Keratinocyte (primary cell): ENCODE measurements at places on chromosomes 4 and X.

GRCh38 chrX:71615954-71616353, 2.4 kb downstream of the CXCR3 start:
- DNase-seq: no peak

DNA sequence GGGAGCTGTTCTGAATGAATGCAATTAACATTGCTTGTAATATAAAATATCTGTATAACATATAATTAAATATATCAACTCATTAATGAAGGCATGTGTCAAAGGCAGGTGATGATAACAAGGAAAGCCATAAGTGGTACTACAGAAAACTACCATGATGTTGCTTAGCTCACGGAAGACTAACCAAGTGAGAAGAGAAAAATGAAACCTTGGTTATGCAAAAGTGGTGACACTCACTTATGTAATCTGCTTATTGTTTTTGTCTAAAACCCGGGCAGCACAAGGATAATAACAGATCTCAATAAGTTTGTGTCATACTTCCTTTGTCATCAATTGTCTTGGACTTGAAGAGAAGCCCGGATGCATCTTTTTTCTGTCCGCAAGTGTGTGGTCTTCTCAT, 156.4 kb downstream of the HS6ST2 start:
- no peak for DNase-seq

DNA sequence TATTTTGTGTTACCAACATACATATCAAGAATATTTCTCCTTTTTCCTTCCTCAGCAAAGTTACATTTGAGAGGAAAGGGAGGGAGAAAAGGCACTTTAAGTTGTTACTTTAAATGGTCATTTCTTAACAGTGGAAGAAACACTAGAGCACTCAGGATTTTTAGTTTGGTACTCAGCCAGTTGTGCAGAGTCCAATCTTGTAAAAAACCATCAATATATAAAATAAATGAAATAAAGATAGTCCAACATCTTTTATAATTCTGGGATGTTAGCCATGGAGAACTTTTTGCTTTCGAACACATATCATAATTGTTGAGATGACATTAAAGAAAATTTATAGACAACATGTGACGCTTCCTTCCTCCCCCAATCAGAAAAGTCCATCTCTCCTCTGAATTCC, 253.8 kb downstream of the QDPR start:
- no peak for DNase-seq

DNA sequence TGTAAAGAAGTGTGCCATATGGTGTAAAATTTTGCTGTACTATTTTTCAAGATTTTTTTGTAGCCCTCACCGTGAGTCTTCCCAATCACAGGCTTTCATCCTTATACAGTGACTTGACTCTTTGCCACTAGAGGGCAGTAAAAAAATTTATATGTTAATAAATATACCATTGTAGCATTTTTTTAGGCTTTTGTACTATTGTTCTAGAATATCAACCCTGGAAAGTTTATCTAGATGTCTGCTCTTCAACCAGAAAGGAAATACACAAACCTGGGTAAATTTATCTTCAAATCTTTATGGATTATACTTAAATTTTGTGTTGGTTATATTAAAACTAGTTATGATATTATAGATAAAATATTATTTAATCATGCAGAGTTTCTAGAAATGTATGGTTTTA, 235.3 kb downstream of the TENM3 start:
- no peak for DNase-seq

DNA sequence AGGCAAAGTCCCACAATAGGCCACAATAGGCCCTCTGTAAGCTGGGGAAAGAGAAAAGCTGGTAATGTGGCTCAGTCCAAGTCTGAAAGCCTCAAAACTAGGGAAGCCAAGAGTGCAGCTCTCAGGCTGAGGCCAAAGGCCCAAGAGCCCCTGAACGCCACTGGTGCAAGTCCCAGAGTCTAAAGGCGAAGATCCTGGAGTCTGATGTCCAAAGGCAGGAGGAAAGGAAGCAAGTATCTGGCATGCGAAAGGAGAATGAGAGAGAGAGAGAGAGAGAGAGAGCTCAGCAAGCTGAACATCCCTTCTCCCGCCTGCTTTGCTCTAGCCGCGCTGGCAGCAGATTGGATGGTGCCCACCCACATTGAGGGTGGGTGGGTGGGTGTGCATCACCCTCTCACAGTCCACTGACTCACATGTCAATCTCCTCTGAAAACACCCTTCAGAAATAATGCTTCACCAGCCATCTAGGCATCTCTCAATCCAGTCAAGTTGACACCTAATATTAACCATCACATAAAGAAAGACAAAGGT, 30.9 kb upstream of the ELF2 start:
- no peak for DNase-seq

DNA sequence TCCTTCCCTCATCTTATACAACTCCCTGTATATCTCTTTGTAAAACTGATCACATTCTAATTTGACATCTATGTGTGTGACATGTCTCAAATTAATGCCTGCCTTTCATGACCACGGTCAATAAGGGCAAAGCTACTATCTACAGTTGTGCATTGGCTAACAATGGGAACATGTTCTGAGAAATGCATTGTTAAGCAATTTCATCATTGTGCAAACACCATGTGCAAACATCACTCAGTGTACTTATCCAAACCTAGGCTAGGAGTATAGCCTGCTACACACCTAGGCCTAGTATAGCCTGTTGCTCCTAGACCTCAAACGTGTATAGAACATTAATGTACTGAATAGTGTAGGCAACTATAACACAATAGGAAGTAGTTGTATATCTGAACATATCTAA, 95.0 kb downstream of the BANK1 start:
- no peak for DNase-seq

GRCh38 chrX:110302975-110303374, 14.9 kb downstream of the AMMECR1 start:
- DNase-seq: no peak

- DNase-seq: no peak
Observed at GRCh38 chr4:90137555-90137954, 10.4 kb downstream of the CCSER1 start.

DNA sequence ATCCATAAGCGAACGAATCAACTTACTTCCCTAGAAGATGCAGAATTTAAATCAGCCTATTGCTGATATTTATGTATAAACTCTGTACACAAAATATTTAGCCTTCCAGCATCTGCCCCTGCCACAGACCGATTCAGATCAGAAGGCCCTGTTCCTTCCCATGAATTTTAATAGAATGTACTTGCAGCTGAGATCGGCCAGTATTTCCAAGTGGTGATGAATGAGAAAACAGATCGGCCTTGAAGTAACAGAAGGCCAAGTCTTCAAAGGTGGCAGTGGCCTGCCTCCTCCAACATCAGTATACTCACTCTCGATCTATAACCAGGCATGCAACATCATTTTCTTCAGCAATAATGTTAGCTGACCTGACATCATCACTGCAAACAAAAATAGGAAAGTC, 66.4 kb downstream of the PRKG2 start:
- no peak for DNase-seq

DNA sequence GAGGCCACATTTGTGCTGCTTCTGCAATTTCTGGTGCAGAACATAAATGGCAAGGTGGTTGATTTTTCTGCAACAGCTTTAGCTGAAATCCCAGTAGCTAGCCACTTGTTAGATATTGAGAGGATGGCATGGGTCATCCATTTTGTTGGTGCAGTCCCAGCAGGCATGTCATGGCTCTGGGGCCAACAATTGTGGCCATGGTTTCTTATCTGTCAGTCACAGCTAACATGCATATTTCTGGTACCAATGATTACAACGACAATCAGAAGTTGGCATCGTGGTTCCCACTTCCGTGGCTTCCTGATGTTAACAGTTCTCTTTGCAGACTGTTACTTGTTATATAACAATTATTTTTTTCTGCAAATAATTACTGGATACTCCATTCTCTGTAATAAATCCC, 42.8 kb upstream of the PRKG2 start:
- DNase-seq: no peak

- no peak for DNase-seq
Observed at GRCh38 chrX:51456814-51457213, 39.6 kb downstream of the NUDT11 start.

DNA sequence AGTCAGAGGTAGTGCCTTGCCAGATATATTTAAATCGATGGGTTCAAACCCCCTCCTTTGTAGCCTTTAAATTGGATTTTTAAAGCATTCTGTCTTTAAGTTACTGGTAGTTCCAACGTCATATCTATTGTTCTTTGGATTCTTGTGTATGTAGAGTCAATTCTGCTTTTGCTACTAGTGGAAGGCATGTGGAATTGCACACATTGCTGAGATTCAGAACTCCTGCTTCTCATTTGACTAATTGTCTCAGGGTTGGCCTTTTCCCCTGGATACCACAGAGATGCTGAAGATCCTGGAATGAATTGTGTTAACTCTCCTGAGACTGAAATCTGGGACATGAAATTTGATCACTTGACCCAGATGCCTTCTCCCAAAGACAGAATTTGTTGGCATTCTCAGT, 328.3 kb upstream of the RPS6KA3 start:
- DNase-seq: no peak

DNA sequence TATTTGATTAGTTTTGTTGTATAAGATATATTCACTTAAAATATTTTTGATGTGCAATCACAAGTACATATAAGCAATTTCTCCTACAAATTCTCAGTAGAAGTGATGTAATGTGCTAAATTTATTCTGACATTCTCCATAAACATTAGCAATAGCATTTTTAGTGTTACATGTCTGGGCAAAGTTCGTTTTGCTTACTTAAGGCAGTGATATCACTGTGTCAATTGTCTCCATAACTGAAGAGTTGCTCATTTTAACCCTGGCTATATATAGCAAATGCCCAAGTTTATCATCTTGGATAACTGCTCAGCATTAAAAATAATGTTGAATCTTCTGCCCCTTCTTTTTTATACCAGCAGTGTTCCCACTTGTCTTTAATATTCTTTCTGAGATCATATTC, 340.0 kb upstream of the NDST4 start:
- DNase-seq: no peak

- DNase-seq: no peak
Observed at GRCh38 chrX:11427453-11428071, 134.3 kb downstream of the AMELX start.

DNA sequence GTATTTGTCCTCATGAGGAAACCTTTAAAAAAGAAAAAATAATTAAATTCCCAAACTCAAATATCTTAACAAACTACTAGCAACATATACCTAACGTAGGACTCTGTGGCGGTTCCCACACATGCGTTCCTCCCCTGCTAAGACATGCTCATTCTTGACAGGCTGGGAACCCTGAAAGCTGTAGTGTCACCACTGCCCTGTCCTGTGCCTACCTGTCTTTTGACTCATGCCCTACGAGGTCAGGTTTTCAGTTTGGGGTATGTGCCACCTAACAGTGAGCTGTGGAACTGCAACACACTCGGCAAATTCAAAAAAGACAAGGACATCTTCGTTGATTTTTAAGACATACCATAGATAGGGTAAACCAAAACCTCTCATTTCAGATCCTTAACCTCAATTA, 17.8 kb downstream of the IDS start:
- DNase-seq: no peak

DNA sequence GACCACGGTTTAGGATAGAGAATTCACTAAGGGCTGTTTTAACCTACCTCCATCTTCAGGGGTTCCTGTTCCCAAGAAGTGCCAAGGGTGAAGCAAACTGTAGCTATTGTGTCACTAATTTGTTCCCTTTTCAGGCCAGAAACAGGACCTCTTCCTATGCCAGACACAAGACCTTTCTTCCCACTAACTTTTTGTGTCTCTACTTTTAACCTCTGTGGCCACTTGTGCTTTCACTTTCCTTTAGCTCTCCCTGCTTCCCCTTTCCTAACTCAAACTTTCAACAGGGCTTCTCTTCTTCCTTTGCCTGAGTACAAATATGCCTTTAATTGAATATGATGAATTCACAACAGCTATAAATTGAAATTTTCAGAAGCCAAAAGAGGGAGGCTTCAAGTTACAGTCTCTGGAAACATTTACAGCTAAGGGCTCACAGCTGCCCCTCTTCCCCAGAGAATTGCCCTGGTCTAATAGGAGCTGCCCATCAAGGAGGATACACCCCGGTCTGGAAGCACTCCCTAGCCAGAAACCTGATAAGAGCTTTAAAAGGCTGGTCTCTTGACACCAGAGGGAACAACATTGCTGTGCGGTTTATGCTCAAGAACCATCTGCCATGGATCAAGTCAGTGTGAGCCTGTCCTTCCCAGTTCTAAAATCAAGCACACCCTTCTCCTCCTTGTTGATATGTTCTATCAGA, 61.7 kb upstream of the PLS3 start:
- DNase-seq: no peak

GRCh38 chr4:137997496-137997895, 244.7 kb downstream of the SLC7A11 start:
- no peak for DNase-seq

GRCh38 chr4:35562861-35563260, 681.5 kb downstream of the ARAP2 start:
- no peak for DNase-seq

DNA sequence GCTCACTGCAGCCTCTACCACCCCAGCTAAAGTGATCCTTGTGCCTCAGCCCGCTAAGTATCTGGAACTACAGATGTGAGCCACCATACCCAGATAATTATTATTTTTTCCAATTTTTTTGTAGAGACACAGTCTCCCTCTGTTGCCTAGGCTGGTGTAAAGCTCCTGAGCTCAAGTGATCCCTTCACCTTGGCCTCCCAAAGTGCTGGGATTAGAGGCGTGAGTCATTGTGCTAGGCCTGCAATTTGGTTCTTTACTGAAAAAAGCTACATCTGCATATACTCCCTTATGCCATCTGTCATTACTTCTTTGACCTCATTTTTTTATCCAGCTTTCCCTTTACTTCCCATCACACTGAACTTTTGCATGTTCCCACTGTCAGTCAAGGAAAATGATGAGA, 2012.4 kb upstream of the IGFBP7 start:
- DNase-seq: no peak

DNA sequence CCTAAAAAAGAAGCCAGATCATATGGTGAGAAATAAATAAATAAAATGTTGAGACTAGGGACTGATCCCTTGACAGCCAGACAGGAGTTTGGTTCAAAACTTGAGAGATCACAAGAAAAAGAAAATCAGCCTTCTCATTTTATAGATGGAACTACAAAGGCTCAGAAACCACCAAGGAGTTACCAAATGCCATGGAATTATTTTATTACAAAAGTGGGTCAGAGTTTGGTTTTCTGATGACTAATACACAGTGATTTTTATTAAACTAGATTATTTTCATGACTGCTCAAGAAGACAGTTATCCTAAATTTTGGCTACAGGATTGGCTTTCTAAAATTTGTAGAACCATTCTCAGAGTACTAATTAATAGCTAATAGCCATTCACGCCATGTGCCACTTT, 6.2 kb downstream of the CXCL1 start:
- no peak for DNase-seq

- DNase-seq: no peak
Observed at GRCh38 chr4:15376594-15376993, 51.2 kb upstream of the C1QTNF7 start.

DNA sequence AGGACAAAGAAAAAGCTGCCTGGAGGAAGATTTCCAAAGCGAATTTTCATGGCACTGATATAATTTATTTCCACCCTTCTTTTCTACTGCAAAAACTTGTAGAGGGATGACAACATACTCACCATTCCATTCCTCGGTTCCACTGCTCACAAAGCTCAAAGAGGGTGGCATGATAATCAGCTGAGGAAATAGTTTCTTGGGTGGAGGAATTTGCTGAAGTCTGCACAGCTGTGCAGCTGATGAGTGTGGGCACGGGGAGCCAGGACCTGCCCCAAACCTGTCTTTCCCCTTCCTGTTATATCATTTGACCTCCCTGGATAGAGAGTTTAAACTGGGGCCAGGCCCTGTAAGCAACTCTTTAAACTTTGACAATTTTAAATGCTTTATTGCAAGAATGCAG, 160.6 kb downstream of the PACRGL start:
- no peak for DNase-seq
